ENCODE measurements at places on chromosomes 1 and 21.

GRCh38 chr1:39958403-39959200, 3.7 kb downstream of the MFSD2A start:
- no peak for DNase-seq

DNA sequence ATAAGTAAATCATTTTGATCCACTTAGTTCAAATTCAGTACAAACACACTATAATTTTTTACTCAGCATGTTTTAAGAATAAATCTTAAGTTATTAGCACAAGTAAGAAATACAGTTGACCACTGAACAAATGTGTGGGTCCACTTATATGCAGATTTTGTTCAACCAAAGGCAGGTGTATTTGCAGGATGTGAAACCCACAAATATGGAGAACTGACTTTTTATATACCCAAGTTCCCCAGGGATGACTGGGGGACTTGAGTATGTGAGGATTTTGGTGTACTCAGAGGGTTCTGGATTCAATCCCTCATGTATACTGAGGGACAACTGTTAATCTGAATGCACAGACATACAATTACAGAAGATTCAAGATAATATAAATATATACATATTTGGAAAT, 25.7 kb upstream of the ERICH3 start:
- DNase-seq = no peak

DNA sequence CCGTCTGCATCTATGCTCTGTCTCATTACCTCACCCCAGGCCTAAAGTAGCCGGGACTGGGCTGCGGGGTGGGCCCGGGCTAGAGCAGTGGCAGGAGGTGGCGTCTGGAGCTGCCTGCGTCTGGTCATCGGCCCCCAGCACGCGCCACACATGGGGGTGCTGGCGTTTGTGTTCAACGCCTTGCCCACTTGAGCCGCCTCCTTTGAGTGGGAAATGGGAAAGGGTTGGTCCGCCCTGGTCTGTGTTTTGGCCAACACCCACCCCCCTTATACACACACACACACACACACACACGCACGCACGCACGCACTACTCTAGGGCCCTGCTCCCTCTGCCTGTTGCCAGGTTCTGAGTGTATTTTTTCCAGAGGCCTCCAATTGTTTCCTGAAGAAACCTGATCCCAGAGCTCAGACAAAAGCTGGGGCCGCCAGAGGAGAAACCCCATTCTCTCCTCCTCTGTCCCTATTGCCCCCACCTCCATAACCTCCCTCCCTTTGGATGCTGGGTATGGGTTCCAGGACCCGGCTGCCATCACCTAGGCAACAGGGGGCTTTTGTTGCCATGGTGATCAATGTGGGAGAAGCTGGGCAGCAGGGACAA, 10.1 kb downstream of the VANGL2 start:
- no peak for DNase-seq

- no peak for DNase-seq
Observed at GRCh38 chr1:186210258-186210657, 164.8 kb downstream of the TPR start.

GRCh38 chr1:226100436-226101391, 38.2 kb downstream of the H3-3A start:
- no peak for DNase-seq

- no peak for DNase-seq
Observed at GRCh38 chr1:41629141-41629540, 144.7 kb upstream of the EDN2 start.

GRCh38 chr1:29793101-29793546, 556.8 kb downstream of the PTPRU start:
- DNase-seq = peak; percentile 6

DNA sequence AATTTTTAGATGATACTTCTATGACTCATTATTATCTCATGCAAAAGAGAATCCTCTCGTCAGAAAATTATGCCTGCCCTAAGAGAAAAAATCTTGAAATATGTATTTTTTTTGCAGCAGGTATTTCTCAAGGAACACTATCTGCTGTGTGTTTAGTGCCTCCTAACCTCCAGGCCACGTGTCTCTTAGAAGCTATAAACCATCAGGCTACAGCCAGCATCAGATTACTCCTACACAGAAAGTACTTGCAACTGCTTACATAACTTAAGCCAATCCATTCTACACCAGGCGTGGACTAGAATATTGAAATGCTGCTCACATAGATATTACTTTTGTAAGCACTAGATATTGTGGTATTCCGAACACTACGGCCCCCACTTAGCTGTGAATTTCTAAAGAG, 933.4 kb downstream of the PLA2G4A start:
- no peak for DNase-seq

DNA sequence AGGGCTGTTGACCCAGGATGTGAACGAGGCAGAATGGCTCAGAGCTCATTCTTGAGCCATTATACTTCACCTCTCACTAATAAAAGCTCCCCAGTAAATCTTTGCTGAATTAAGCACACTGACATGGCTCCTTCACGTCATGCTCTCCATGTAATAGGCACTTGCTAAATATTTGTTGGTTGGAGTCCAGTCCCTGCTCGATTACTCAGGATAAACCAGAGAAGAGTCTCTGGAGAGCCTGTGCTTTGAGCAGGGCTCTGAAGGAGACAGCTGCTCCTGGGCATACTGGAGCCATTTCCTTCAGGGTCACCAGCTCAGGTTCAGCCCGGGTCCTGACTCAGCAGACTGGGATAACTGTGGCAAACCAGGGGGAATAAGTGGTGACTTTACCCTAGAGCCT, 46.9 kb downstream of the HLX start:
- no peak for DNase-seq

- DNase-seq = no peak
Observed at GRCh38 chr21:31543191-31543590, 116.3 kb upstream of the SOD1 start.

- no peak for DNase-seq
Observed at GRCh38 chr1:11417162-11417561, 61.8 kb upstream of the DISP3 start.

DNA sequence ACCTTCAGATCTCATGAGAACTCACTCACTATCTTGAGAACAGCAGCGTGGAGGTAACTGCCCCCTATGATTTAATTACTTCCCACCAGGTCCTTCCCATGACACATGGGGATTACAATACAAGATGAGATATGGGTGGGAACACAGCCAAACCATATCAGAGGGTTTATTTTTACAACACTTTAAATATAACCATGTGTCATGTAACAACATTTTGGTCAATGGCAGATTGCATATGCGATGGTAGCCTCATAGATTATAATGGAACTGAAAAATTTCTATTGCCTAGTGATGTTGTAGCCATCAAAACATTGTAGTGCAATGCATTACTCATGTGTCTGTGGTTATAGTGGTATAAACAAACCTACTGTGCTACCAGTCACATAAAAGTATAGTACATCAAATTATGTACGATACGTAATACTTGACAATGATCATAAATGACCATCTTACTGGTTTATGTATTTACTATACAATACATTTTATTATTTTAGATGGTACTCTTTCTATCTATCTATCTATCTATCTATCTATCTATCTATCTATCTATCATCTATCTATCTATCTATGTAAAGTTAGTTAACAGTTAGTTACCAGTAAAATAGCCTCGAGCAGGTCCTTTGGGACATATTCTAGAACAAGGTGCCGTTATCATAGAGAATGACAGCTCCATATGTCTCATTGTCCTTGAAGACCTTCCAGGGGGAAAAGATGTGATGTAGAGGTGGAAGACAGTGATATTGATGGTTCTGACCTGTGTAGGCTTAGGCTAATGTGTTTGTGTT, 12.6 kb upstream of the S100B start:
- DNase-seq = no peak

DNA sequence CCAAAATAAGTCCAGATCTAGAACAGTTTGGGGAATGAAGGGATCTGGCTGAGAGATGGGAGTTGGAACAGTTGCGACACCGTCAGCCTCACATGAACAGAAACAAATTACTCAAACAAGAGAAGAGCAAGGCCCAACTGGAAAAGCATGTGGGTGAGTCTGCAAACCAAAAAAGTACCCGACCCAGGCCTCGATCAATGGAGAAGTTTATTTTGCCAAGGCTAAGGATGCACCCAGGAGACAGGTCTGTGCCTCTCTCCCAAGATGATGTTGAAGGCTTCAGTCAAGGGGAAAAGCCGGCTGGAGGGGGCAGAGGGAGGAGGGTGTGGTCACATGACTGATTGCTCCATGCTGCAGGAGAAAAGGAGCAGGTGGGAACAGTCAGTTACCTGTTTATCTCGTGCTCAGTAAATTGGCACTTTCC, 42.3 kb downstream of the KRTAP10-1 start:
- DNase-seq = no peak

DNA sequence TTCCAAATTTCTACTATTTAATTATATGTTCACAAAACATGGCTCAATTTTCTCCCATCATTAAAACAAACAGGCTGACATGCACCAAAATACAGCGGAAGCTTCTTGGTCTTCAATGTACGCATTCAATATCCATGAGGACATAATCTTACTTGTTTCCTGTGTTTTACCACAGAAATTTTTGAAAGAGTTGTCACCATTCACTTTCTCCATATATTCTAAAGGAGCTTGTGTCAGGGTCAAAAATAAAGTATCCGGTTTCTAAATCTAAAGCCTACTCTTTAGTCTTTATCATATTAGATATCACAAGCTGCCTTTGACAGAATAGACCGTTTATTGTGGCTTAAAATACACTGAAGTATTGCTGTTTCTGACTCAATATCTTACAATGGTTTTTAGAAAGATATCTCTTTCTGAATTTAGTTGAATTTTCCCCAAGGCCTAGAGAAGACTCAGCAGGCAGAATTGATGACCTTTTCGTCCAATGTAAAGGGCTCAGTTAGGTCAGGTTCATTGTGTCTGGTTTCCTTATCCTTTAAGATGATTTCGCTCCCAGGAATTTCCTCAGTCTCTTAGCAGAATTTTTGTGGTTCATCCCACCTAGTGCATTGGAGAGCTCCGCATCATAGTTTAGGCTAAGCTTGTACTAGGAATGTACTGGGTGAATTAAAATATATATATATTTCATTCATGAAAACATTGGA, 717.2 kb downstream of the NCAM2 start:
- no peak for DNase-seq

GRCh38 chr1:146019231-146020057, 2.1 kb downstream of the HJV start:
- no peak for DNase-seq

- no peak for DNase-seq
Observed at GRCh38 chr1:198492872-198493271, 47.6 kb downstream of the ATP6V1G3 start.

GRCh38 chr21:34223376-34223775, 140.4 kb upstream of the KCNE2 start:
- DNase-seq = no peak

- DNase-seq = no peak
Observed at GRCh38 chr1:155321639-155322503, 1.2 kb downstream of the RUSC1 start.

GRCh38 chr1:167512046-167512654, 6.2 kb downstream of the CD247 start:
- DNase-seq = no peak

DNA sequence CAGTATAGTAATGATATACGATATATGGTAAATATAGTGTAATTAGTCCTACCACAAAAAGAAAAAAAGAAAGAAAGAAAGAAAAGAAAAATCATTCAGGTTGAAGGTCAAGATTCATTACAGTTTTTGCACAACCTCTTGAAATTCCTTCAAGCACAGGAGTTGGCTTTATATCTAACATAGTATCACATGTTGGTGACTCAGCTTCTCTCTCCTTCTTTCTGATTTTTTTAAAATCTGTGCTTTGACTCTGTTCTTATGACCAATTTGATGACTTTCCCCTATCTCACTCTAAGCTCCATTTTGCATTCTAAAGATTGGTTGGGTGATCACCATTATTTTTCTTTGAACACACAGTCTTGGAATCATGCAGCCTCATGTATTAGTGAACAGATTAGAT, 148.2 kb upstream of the COL11A1 start:
- DNase-seq = no peak

GRCh38 chr1:115506518-115506917, 135.3 kb upstream of the VANGL1 start:
- no peak for DNase-seq

GRCh38 chr1:173224280-173224892, 17.3 kb upstream of the TNFSF4 start:
- DNase-seq = no peak

GRCh38 chr21:40349591-40349990, 482.4 kb downstream of the PCP4 start:
- no peak for DNase-seq

- DNase-seq = no peak
Observed at GRCh38 chr1:6507461-6507911, 16.0 kb upstream of the PLEKHG5 start.

- DNase-seq = no peak
Observed at GRCh38 chr1:232551386-232551785, 78.5 kb downstream of the SIPA1L2 start.
